ENCODE measurements at places on chromosomes 4 and X.

DNA sequence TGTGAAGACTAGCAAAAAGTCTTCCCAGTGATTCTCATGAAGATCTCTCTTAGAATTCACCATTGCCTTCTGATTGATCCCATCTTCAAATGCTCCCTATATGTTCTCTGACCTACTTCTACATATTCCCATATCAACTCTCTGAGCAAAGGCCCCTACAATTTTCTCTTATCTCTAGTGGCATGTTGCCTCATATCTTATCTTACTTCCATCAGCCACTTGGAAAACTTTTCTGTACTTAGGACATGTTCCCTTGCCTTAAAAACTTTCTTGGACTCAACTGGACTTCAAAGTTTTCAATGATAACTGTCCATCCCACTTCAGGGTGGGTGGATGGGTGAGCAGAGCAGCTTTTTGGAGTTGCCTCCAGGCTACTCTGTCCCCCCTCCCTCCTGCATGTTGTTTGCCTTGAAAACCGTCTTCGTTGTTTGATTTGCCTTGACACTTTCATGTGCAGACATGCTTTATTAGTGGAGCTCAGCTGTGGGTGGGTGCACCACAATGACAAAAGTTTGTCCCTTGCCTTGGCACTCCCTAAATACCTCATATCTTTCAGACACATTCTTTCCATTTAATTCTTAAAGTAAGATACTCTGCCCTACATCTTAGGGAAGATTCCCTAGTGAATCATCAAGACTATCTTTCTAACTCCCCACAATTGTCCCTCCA, 18.3 kb upstream of the USP27X start:
- no peak for DNase-seq

DNA sequence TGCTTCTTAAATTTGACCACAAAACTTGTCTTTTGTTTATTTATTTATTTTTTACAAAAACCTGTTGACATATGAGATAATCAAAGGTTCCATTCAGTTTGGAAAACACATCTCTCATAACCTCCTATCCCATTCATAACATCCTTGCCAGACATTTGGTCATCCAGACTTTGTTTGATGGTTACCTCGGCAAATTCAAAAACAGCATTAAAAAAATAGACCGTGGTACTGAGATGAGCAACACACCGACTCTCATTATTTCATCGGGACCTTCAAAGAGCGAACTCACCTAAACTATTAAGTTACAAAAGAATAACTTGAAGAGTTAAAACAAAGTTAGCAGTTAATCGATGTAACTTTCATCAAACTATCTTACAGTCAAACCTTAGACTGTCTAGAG, 85.8 kb upstream of the RPS6KA3 start:
- DNase-seq, result no peak

DNA sequence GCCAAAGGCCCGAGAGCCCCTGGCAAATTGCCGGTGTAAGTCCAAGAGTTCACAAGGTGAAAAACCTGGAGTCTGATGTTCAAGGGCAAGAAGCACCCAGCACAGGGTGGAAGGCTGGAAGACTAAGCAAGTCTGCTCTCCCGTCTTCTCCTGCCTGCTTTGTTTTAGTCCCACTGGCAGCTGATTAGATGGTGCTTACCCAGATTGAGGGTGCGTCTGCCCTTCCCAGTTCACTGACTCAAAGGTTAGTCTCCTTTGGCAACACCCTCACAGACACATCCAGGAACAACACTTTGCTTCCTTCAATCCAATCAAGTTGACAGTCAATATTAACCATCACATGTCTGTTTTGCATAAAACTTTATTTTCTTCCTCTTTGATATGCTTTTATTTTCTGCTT, 157.4 kb downstream of the HS3ST1 start:
- no peak for DNase-seq

DNA sequence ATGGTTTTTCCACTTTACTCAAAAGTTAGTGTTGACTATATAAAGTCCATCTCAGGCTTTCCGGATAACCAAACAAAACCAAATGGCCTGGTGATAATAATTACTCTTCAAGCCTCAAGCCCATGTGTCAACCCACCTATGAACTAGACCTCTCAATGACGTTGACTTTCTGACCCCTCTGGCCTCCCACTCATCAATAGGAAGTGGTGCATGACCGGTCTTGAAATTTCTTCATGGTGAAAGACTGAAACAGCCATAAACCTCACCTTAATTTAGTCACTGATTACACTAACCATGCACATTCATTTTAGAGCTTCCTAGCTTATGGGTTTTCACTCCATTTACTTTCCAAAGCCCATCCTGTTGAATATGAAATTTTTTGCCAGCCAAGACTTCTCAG, 276.0 kb downstream of the KLHL13 start:
- DNase-seq, result no peak

DNA sequence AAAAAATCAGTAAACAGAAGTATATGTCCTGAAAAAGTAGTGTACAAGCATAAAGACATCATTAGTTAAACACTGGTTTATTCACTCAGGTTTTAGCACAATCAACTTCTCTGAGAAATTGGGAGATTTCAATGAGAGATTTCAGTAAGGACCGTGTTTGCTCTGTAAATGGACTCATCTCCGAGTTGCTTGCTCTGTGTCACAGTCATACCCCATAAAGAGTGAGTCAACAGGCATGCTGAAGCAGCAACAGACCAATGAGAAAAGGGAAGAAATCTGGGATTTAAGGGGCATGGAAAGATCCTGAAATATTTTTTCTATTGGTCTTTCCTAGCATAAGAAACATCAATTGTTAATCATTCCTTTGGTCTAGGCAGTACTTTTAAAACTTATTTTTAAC, 4.7 kb downstream of the GLUD2 start:
- DNase-seq, result no peak

DNA sequence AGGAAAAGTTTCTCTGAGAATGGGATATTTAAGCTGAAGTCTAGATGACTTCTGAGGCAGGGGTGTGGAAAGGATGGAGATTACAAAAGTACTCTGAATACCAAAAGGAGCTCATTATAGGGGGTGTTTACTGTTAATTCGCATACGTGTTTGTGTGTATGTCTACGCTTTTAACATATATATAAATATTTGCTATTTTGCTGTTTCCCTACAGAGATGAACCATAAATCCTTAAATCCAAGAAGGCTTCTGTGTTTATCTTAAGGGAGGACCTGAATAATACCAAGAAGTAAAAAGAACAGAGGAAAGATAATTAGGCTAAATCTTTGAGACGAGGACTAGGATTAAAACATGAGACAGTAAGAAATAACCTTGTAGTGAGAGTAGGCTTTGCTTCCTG, 166.0 kb downstream of the ARAP2 start:
- no peak for DNase-seq

All from AG04450 (cell line).